ENCODE measurements at places on chromosomes 4 and X.

- DNase-seq = no peak
Observed at GRCh38 chr4:11783588-11783987, 354.9 kb upstream of the HS3ST1 start.

DNA sequence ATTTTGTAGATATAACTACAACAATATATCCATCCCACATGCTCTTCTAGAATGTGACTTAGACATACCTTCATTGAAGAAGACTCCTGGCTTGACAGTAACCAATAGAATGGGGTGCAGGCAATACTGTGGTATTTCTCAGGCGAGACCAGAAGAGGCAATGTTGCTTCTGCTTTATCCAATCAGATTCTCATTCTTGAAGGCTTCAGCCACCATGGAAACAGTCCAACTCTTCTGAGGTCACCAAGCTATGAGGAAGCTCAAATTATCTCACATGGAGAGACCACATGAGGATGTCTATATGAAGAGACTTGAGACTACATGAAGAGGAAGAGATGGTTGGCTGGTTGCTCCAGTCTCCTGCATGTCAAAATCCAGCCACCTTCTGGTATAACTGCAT, 469.9 kb downstream of the PCDH10 start:
- no peak for DNase-seq

DNA sequence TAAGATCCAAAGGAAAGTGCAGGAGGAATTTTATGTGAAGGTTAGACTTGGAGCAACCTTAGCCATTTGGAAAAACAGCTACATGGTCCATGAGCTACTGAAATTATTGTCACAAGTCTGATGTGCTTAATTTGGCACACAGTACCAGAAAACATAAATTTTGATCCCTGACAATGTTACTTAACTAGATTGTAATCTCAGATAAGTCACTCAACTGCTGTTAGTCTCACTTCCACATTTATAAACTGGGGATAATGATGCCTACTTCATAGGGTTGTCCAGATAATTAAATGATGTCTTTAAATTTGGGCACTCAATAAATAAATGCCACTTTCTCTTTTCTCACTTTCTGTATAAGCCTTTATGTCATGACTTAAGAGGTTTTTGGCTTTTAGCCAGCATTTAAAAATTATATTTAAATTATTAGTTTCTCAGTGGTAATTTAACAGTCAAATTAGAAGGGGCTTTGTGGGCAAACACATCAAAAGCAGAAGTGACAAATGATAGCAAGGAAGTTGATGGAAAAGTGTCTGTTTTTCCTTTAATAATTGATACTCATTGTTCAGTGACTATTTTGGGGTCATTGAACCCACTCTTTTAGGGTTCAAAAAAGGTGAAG, 58.3 kb downstream of the PAQR3 start:
- DNase-seq = no peak

DNA sequence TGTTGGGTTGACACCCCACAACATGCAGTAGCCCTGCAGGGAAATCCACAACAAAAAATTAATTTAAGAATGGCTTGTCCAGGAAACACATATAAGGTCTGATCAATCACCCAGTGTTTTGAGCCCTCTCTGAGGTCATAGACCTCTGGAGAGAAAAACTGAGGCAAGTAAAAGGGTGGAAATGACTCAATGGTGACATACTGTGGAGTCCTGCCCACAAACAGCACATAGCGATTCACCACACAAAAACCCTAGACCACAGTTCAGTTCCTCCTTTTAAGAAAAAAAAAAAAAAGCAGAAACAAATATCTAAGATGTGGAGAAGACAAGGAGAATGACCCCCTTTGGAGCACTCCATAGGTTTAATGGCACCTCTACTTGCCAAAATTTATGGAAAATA, 2691.0 kb downstream of the PCDH7 start:
- DNase-seq = no peak

GRCh38 chr4:112038861-112039260, 106.4 kb upstream of the FAM241A start:
- no peak for DNase-seq

GRCh38 chrX:17164079-17164478, 210.9 kb upstream of the NHS start:
- no peak for DNase-seq

GRCh38 chrX:10021461-10022272, 54.5 kb downstream of the CLDN34 start:
- DNase-seq = no peak

DNA sequence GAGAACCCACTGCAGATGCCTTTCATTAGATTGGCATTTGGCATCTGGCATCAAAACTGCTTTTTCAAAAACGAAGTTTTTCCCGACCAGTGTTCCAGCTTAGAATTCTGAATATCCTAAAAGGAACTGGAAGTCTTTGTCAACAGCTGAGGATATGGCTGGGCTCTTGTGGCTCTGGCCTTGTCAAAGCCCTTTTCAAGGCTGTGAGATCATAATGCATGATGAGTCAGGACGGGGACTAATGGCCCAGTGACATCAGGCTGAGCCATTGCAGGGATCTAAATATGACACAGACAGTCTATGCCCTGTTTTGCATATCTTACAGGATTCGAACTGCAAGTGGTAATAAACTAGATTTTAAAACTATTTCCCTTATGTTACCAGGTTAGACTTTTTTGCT, 306.4 kb downstream of the PTTG2 start:
- no peak for DNase-seq

Measured in left colon (tissue), 2 donors.